ENCODE measurements at places on chromosomes 6 and 20. TPM values are rescaled to one million over a fixed set of nuclear protein-coding genes. Genes with fewer than 3 reads are reported as not detected.

GRCh38 chr20:57414867-57415592 is 23.8 kb downstream of the RBM38 start:
- DNase-seq, result no peak

The ARFGEF2 gene
- 24.1 TPM for total RNA-seq

The CDYL gene
- total RNA-seq, result 21.2 TPM

DNA sequence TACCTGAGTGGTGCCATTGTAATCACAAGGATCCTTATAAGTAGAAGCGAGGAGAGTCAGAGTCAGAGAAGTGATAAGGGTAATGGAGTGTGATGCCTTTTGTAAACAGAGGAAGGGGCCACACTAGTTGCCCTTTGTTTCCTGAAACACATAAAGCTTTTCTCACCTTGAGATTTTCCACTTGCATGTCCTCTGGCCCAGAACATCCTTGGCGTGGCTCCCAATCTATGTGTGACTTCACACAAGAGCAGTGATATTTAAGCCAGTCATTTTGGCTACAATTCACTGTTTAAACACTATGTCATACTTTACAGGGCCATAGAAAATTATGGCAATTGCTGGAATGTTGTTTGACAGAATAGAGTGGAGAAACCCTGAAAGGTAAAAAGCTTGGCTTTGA is 121.2 kb upstream of the BTN3A2 start:
- no peak for DNase-seq

The NOTCH4 gene
- 0.60 TPM for total RNA-seq
